ENCODE measurements at places on chromosomes 1 and 21. TPM values are rescaled to one million over a fixed set of nuclear protein-coding genes. Genes with fewer than 3 reads are reported as not detected.

DNA sequence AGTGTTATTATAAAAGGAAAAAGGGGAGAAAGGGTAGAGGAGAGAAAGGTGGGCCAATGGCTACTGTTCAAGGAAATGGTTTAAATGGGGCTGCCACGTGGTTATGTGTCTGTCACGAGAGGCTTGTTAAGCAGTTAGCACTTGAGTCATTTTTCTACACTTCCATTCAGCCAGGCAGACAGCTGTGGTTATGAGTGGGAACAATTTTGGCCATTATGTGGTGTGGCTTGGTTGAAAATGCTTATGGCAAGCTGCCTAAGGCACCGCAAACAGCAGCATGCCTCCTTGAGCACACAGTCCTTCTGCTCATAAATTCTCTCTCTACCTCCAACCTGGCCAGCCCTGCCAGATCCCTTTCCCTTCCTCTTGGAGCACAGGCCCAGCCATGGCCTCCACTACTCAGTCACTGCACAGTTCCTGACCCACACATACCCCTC is 3.2 kb upstream of the SRM start:
- peak; percentile 16 for DNase-seq

- DNase-seq: no peak
These were observed 61.9 kb upstream of the RGS1 start for GRCh38 chr1:192513697-192514096.

DNA sequence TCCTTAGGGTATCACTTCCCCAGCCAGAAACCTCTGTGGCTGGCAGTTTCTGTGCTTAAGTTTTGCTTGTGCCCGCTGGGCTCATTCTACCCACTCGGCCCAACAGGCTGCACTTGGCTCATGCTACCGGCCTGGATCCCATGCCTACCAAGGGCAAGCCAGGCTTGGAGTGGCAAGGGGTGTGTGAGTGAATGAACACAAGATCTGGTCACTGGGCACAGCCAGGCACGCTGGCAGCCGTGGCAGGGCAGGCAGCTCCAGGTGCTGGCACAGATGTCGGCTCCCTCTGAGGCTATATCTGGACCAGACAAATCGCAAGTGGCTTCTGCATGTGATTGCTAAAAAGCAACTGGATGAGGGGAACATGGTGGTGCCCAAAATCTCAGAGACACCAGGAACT is 740.5 kb upstream of the B3GALT2 start:
- no peak for DNase-seq

DNA sequence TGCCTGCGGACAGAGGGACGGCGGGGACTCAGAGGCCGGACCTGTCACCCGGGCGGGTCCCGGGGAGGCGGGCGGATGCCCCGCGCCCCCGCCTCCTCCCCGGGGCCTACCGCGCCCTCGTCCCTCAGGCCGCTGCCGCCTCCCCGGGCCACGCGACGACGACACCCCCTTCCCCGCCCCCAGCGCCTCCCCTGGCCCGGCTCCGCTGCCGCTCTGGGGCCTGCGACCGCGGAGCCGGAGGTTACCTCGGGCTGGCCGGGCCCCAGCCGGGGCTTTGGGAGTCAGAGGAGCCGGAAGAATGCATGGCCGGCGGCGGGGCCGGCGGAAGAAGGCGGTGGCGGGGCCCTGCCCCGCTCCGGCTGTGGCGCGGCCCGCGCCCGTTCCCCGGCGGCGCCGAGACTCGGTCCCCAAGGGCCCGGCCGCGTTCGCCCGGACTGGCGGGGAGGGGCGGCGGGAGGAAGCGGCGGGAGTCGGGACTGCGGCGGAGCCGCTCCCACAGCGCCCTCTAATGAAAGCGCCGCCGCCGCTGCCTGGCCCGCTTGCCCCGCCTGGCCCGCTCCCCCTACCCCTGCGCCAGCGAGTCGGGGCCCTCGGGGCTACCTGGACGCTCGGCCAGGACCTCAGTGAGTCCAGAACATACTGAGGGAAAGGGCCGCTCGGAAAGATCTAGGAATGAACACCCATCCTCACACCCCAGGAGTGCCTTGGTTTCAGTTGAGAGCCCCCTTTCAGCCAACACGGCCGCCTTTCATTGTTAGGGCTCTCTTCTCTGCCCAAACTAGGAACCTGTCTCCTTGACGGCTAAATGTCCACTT is at the start of gene LPGAT1:
LPGAT1 (minus strand) TSS at position 436 of the 815 bp plus-strand sequence. CDS start 1,467 bp downstream, outside the sequence.
- DNase-seq: peak; percentile 95

Gene AADACL4
- total RNA-seq: not detected

Gene SV2A
- 16.9 TPM for total RNA-seq

Gene OR2W3
- total RNA-seq: 0.39 TPM

All from aorta (tissue), 5 donors.